NCI-H2171 (cell line): ENCODE measurements at places on chromosomes 1 and 21.

DNA sequence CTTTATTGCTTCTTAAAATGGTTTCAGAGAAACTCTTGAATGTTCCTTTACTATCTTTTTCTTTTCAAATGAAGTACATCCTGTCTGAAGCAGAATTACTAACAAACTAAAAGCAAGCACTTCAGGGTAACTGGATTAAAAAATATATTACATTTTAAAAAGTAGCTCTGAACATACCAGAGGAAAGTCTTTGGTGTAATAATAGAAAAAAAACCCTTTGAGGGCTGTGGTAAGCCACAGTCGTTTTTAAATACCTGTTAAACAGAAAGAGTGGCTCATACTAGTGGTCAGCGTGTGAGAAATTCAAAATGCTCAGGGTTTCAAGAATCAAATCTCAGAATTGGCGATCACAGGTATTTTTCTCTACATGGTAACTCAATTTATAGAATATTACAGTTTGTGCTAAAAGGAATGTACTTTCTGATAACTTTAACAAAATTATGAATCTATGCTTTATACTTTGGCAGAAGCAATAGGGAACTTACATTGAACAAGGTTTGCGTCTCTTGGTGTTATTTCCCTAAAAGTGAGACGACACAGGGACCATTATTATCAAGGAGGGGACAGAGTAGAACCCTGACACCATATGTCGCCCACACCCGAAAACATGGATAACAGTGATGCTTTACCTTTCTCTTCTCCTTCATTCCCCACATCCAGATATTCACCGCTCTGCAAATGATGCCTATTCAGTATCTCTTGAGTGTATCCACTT is 97.0 kb upstream of the DPH5 start:
- no peak for DNase-seq

- DNase-seq: no peak
These were observed 26.4 kb upstream of the MROH9 start for GRCh38 chr1:170908942-170909341.

DNA sequence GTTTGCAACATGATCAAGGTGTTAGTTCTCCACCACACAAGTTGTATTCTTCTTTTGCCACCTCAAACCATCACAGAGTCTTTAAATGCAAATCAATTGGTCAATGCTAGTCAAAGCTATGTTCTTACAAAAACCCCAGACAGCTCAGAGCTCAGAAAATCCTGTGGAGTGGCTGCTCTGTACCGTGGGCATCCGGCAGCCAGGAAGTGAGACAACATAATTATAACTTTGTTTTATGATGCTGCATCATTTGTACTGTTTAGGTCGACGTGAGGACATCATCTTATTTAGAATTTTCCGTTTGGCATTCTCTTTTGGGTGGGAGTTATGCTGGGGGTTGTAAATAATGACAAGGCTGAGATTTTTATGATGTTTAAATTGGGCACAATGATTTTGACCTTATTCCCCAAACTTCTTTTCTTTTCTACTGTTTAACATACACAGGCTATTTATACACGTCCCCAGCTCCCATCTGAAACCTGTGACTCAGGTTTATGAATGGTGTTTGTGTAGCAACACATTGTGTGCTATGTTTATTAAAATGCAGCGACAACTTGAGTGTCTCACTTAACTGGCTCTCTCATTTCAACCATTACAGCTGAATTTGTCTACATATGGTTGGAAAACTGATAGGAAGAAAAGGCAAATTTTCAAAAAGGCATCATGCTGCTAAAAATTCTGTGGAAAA is 124.0 kb downstream of the CNIH3 start:
- DNase-seq: no peak

DNA sequence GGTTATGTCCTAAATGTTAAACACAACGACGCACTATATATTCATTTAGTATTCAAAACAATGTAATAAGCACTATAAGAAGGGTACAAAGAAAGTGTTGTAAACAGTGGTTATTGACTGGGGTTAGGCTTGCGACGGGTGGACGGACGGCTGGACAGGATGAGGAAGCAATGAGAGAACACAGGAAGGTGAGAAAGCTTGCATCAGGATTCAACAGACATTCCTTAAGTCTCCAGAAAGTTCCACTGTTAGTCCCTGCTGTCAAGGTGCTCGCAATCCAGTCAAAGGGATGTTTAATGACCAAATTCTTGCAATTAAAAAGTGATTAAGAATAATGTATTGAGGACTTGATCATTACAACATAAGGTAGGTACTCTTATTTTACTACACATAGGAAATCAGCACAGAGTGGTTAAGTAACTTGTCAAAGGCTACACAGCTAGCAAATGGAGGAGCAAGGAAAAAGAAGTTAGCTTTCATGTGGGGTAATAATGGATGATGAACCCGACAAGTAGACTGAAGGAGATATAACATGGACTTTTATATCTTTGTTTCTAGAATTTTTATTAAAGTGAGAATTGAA is 994 bp upstream of the ACBD6 start:
- no peak for DNase-seq

DNA sequence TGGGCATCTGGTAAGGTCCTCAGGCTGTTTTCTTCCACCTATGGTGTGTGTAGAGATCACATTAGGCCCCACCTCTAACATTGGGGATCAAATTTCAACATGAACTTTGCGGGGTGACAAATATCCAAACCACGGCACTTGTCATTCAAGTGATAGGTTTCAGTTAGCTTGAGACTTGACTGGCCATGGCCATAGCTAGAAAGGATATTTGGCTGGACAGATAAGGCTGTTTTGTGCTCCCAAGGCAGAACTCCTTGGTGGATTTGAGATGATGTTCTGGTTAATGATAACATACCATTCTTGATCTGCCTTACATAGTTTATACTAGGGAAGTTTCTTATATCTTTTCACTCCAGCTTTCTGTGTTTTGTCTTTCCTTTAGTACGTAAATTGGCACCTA is 48.5 kb downstream of the CELF3 start:
- no peak for DNase-seq

- no peak for DNase-seq
These were observed 132.5 kb downstream of the PRDM2 start for GRCh38 chr1:13832536-13832935.

DNA sequence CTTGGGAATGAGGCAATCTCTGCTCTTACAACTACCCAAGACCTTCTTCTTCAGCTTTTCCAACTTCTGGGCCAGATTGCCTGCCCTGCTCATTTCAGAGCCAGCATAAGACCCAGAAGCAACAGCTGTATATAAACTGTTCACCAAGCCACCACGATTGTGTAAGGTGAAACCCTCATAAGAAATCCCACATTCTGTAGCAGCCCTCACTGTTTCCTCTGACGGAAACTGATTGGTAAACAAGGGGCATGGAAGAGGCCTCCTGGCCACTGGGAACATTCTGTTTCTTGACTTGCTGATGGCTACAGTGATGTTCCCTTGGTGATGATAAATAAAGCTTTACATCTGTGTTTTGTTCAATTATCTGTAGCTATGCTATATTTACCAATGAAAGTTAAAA is 39.7 kb upstream of the EXO1 start:
- DNase-seq: no peak

- DNase-seq: peak; percentile 79
These were observed at the start of gene ZFYVE9 for GRCh38 chr1:52141513-52142219. Gene ZFYVE9, plus strand, starts transcription at chr1:52142089. Its CDS starts 91,118 bp downstream, at chr1:52233207.

GRCh38 chr1:21963477-21964217 is 13.2 kb upstream of the CELA3B start:
- DNase-seq: peak; percentile 17

DNA sequence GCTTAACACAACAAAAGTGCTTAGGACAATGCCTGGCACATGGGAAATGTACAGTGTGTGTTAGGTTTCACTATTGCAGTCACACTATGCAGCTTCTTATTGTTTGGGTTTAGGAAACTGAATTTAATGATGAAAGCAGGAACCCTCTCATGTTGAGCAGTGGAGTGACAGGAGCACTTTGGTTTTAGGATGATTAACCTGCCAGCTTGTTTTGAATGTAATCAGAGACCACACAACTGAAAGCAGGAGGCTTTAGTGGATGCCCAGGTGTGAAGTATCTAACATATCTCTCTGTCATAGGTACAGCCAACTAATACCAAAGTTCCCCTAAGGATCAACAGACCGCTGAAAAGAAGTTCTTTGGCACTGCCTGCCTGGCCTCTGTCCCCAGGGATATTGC is 406.9 kb upstream of the USP24 start:
- DNase-seq: no peak

DNA sequence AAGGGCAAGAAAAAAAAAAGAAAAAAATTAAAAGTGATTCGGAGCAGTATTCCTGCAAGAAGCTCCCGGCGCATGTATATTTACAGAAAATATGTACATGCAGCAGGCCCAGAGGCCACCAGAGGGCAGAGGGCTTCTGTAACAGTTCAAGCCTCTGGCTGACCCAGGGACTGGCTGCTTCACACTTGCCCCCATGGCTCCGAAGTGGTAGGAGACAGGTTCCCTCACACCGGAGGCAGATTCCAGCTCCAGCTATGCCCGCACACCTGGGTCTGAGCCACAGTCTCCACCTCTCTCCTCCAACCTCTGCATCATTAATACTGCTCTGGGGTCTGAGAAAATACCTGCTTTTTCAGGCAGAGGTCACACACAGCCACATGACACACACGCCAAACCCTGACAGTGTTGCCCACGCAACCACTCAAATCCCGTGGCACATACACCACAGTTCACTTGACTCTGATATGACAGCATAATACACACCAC is 2.2 kb upstream of the ARHGAP30 start:
- DNase-seq: no peak

DNA sequence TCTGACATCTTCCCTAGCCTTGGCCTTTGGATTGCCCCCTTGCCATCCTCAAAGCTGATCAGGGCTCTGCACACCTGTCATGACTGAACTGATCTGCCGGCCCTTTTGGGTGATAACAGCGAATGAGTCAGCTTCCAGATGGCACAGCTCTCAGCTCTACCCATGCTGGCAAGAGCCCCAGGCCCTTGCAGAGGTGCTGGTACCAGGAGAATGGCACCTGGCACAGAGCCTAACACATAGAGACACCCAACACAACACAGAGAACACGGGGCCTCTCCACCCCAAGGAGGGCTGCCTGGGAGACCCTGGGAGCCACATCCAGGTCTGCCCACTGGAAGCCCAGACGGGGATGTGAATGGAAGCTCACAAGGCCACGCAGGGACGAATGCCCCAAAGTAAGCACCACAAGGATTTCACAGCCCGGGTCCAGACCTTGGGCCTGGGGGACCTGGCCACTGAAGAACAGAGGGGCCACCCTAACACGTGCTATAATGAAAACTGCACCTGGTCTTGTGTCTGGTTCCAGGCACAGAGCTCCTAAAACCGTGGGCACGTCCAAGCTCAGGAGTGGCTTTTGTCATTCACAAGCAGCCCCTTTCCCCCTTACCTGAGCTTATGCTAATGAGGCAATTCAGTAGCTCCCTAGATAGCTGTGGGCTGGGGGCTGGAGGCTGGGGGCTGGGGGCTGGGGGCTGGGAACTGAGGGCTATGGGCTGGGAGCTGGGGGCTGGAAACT is 160.5 kb downstream of the NPHP4 start:
- peak; percentile 55 for DNase-seq

DNA sequence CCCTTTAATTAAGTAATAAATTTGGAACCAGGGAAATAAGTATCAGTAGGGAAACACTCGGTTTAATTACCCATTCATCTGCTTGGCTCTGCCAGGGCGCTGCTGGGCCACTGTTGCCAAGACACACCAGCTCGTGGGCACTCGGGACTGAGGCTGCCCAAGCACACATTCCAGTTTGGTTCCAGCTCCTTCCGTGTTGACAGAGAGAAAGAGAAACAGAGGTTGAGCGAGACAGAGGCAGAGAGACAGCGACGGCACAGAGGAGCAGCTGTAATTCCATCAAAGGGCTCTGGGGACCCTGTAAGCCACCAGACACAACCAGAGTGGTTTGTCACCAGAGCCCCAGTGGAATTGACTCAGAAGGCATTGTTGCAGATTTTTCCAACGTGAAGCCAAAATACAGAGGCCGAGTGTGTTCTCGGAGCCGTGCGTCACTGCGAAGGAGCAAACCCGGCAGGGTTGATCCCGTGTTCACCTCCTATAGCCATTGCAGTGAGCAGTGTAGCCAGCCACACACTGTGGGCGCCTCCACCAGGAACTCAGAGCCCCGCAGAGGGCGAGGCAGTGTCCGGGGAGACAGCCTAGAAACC is 33.5 kb downstream of the SYF2 start:
- DNase-seq: no peak

DNA sequence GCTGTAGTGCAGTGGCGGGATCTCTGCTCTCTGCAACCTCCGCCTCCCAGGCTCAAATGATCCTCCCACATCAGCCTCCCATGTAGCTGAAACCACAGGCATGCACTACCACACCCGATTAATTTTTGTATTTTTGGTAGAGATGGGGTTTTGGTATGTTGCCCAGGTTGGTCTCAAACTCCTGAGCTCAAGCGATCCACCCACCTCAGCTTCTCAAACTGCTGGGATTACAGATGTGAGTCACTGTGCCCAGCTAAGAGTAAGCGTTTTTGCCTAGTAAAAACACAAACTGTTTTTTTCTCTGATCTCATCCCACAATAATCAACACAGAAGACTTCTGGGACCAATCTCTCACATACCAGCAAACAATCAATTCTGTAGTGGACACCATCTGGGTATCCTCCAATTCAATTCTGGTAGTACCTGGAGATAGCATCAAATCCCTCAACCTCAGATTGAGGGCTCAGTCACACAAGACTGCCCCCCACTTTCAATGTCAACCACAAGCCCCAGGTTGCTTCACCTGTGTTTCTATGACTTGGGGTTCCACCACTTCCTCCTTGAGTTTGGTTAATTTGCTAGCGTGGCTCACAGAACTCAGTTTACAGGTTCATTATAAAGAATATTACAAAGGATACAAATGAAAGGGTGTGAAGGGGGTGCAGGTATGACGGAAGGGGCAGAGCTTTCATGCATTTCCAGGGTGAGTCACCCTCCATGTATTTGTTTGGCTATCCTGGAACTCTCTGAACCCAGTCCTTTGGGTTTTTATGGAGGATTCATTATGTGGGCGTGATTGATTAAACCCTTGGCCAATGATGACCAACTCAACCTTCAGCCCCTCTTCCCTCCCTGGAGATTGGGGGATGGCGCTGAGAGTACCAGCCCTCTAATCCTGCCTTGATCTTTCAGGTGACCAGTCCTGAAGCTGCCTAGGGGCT is 40.0 kb upstream of the RHOU start:
- no peak for DNase-seq

- DNase-seq: no peak
These were observed 18.9 kb downstream of the LRIF1 start for GRCh38 chr1:110944806-110945205.

GRCh38 chr1:221672239-221672645 is 69.6 kb downstream of the DUSP10 start:
- no peak for DNase-seq
